ENCODE measurements at places on chromosomes 6 and 20.

- DNase-seq: no peak
Measured at GRCh38 chr20:1377341-1377871, 15.4 kb downstream of the FKBP1A start.

GRCh38 chr6:158481690-158482473, 78.0 kb upstream of the TMEM181 start:
- no peak for DNase-seq

DNA sequence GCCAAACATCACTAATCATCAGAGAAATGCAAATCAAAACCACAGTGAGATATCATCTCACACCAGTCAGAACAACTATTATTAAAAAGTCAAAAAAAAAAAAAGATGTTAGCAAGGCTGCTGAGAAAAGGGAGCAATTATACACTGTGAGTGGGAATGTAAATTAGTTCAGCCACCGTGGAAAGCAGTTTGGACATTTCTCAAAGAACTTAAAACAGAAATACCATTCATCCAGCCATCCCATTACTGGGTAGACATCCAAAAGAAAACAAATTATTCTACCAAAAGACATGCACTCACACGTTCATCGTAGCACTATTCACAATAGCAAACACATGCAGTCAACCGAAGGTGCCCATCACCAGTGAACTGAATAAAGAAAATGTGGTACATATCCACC, 213.9 kb downstream of the TTLL2 start:
- DNase-seq: no peak

GRCh38 chr20:9179193-9179802, 110.4 kb downstream of the PLCB4 start:
- DNase-seq: no peak

DNA sequence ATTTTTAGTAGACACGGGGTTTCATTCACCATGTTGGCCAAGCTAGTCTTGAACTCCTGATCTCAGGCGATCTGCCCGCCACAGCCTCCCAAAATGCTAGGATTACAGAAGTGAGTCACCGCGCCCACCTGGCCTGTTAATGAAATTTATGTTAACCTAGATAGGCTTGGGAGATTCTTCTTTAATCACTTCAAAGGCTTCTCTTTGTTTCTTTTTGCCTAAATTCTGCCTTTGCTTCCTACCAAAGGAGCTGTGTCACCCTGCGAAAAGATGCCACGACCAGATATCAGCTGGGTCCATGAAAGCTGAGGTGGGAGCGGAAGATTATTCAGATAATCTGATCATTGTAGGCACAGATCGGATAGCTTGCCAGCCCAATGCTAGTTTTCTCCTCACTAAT, 75.3 kb downstream of the GMPR start:
- DNase-seq: no peak

DNA sequence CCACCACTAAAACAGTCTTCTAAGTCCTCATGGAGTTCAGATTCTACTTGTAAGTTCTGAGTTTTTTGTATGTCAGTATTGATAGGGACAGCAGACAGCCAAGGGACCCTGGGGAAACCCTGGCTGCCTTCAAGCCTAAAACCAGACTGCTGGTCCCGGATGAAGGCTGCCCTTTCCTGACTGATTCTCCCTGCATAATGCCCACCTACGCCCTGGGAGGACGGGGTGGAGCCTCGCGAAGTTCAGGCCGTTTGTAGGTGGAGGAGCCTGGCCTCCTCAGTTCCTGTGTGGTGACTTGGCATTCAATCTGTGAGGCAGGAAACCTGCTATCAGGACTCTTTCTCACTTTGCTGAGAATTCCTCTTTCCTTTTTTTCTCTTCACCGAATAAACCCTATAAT, 120.3 kb upstream of the LGSN start:
- DNase-seq: no peak

- no peak for DNase-seq
Measured at GRCh38 chr6:97177905-97178304, 105.1 kb downstream of the MMS22L start.

GRCh38 chr6:54115966-54116365, 4.7 kb downstream of the MLIP start:
- DNase-seq: no peak

DNA sequence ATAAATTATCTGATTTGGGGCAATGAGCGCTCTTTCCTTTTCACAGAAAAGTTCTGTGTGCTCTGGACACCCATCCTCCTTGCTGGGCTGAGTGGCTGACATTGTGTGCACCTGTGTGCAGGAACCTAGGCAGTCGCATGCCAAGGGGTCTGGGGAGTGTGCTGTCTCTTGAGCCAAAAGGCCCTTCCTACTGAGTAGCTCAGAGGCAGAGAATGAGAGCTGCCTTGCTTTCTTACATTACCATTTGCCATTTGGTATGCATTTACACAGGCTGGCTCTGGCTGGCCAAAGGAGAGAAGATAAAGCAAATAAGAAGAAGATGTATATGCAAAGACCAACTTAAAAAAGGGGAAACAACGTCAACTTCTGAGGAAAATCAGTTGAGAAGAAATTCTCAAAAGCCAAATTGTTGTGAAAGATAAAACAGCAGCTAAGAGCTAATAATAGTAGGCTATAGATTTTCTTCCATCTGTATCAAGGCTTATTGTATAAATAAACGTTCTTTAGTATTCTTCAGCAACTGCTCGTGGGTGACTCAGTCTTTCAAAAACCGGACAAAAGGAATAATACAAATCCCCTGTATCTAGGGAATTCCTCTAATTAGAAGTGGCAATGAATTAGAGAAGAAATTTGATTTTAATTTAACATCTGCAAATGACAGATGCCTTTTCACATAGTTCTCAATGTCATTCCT, 121.9 kb downstream of the INSM1 start:
- no peak for DNase-seq

DNA sequence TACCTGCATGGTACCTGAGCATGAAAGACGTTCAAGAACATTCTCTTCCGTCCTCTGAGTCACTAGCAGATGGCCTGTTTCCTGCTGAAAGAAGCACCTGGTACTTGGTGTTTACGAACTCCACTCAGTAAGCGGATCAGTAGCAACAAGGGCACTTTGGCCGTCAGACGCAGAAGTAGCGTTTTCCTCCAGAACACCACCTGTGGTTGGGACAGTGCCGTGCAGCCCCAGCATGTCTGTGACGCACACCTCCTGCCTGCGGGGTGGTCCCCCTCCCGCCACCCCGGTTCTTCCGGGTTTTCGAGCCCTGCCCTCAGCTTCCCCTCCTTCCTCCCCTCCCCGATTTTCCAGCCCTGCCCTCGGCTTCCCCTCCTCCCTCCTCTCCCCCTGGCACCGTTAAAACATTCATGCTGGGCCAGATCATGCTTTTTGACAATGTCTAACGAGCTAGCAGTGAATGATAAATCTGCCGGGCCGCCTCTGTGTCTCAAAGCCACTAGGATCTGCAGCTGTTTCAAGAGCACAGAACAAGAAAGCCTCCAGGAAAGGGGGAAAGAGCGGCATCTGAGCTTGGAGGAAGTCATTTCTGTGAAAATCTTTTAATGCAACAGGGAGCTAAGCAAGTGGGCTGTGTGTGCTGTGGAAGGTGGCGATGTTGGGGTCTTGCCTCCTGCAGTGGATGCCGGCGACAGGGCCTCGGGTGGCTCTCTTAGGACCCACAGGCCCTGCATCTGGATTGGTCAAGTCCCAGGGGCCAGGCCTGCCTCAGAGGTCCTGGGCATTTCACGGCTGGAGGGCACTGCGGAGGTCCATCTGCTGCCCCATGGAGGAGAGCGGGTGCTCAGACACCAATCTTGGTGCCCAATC, 207.9 kb downstream of the ERMARD start:
- peak; percentile 57 for DNase-seq

- no peak for DNase-seq
Measured at GRCh38 chr6:75204959-75205775, 686 bp downstream of the COL12A1 start.

GRCh38 chr6:39770446-39770845, 21.7 kb upstream of the DAAM2 start:
- no peak for DNase-seq

- DNase-seq: no peak
Measured at GRCh38 chr20:37669062-37669772, 24.6 kb upstream of the CTNNBL1 start.

DNA sequence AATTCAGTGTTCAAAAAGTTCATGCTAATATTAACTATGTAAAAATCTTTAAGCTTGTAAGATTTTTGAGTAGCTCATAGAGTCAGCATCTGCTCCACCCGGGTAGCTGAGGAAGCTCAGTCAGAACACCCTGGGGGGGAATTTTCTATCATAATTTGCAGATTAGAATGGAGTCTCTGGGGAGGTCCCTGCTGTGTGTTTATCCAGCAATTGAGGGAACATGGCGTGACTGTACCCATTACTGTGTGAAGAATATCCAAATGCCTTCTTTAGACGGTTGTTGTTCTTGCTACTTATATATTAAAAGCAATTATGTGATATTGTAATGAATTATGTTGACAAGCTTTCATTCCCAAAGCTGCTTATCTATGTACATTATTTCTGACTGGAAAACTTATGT, 64.8 kb downstream of the AIG1 start:
- DNase-seq: no peak

DNA sequence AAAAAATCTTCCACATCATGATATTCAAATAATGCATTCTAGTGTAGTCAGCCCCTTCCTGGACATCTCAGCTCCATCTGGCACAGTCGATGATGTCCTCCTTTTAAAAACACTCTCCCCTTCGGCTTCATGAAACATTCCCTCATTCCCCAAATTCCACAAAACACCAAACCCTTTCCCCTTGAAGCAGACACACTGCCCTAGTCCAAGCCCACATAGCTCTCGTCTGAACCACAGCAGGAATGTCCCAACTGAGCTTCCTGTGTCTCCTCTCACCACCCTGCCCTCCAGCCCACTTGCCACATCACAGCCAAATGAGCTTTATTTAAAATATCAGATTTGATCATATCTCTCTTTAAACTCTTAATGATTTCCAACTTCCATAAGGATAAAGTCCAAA, 106.4 kb upstream of the CARMIL1 start:
- DNase-seq: no peak

DNA sequence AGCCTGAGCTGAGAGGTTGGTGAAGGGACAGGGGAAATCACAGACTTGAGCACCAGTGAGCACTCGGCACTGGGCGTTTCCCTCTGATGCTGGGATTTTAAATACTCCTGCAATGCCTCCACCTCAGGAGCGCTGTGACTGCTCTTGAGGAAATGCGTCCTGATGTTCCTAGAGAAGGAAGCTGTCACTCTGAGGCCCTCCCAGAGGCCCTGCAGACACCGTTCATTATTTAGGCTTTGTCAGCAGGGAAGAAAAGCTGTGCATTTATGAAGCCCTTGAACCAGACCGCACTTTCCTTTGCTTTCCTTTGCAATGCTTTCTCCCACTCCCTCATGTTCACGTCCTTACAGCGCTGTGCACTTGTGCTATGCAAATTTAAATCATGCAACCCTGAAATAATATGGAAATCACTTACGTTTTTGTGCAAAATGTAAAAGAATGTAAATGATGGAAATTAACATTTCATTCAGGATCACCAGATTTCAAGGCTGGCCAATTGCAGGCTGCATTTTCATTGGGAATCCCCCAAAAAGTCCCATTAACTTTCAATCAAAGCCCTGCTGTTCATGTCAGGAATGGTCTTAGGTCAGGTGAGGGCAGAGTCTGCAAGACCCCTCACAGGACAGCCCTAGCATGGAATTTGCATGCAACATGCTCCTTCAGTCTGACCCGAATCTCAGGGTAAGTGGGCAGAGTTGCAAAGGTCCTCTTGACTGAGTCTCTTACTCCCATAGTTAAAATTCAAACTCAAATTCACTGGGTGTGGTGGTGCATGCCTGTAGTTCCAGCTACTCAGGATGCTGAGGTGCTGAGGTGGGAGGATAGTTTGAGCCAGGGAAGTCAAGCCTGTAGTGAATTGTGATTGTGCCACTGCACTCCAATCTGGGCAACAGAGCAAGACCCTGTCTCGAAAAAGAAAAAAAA, 45.8 kb upstream of the SYNDIG1 start:
- DNase-seq: no peak

DNA sequence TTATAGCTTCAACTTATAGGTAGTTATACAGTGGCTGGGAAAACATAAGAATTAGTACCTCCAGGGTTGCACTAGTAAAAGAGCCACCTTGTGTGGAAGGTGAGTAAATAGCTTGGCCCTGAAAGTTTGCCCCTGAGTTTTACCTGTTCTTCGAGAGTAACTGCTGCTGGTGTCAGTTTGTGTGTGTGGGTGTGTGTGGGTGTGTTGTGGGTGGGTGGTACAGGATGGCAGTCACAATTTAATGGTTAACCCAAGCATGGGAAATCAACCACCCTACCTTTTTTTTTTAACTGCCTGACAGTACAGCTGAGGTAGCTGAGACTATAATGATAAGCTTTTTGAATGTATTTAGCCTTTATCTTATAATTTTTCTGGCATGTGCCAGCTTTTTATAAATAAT, 137.3 kb downstream of the STXBP5 start:
- DNase-seq: no peak

DNA sequence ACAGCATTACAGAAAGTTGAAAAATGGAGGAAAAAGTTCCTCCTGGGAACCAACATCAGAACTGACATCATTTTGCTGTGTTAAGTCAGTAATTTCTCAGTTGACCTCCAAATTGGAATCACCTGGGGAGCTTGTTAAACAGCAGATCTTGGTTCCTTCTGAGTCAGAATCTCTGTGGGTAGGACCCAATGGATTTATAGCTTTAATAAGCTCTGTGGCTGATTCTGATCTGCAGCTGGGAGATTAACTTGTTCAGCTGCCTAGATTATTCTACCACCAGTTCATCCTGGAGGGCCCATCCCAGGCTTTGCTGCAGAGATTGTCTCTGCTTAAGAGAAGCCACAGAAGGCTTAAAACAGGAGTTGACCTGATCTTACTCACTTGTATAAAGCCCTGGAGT, 90.7 kb upstream of the POPDC3 start:
- DNase-seq: no peak

GRCh38 chr6:105926318-105926717, 159.8 kb upstream of the PRDM1 start:
- DNase-seq: no peak

GRCh38 chr6:136523196-136523595, 27.0 kb downstream of the MAP7 start:
- DNase-seq: no peak

DNA sequence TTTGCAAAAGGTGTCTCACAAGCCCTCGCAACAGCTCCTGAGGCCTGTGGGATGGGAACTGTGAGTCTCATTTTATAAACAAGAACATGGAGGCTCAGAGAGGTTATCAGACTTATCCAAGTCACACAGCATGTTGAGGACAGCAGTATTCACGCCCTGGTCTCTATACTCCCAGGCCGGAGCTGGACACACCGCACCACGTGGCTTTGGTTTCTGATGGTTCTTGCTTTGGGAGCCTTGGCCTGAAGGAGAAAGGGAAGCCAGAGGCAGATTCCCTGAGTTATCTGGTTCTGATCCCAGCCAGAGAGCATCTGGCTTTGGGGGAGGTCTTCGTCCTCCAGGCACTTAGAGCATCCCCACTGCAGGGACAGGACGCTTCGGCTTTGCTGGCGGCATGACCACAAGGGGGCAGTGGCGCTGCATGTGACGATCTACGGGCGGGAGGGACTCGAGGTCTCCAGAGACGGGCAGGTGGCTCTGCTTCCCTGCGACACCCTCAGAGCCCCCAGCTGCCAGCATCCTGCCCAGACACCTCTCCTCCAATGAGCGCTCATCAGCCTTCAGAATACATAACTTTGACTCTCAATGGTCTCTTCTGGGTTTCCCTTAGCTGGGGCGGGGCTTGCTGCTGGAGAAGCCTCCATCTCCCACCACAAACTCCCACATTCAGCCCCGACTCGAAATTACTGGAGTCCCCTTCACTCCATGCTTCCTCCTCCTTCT, 51.4 kb upstream of the SAYSD1 start:
- peak; percentile 74 for DNase-seq

- peak; percentile 13 for DNase-seq
Measured at GRCh38 chr6:156686301-156686994, 90.7 kb upstream of the ARID1B start.

- DNase-seq: no peak
Measured at GRCh38 chr20:45344168-45344860, 3.9 kb downstream of the SDC4 start.

- DNase-seq: no peak
Measured at GRCh38 chr6:33049323-33050013, 24.0 kb downstream of the HLA-DPA1 start.
